ENCODE measurements at places on chromosomes 1 and 21. TPM values are rescaled to one million over a fixed set of nuclear protein-coding genes. Genes with fewer than 3 reads are reported as not detected.

The ADAR gene
- total RNA-seq, result 34.8 TPM

The XCL2 gene
- total RNA-seq, result not detected

The KCNK2 gene
- total RNA-seq, result 0.91 TPM

DNA sequence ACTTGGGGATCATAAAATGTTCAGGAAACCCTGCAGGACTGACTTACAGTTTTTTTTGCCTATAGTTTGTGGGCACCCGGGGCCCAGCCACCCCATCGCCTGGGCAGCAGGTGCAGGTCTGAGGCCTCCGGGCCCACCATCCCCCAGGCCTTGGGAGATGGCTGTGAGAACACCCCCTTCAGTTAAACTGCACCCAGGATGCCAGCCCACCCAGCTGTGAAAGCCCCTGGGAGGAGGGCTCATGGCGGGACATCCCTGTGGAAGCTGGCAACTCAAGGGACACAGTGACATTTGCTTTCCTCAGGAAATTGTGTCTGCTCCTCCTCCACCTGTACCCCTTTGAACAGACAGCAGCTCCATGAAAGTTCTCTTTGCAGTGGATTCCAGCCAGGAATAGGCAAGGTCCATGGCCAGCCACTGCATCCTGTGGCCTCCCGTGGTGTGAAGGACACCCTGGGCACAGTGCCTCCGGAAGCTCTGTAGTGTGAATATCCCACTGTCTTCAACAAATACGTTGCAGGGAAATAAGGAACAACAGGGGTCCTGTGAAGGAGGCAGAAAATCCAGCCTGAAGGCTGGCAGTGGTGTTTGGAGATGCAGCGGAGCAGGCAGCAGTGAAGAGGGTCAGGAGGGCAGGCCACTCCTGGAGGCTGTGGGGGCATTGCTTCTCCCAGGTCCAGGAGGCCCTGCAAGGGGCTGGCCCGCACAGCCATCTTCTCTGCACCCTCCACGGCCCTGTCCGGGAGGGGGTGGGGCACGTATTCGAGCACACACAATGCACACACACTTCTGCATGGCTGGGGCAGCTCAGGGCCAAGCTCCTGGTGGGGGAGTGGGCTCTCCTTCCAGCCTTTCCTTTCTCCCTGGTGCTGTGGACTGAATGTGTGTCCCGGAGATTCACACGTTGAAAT is 2.1 kb upstream of the OBSCN start:
- no peak for DNase-seq
- H3K4me1 ChIP-seq, result peaks cover 32% of the 10 kb centered on the region
- no peaks in the 10 kb centered on the region for H3K36me3 ChIP-seq

GRCh38 chr1:79151006-79151796 is 144.7 kb upstream of the ADGRL4 start:
- no peak overlapping the region for H3K4me3 ChIP-seq
- H3K27ac ChIP-seq, result no peak overlapping the region
- no peak for DNase-seq
- no peaks in the 10 kb centered on the region for H3K4me1 ChIP-seq
- H3K36me3 ChIP-seq, result no peaks in the 10 kb centered on the region

DNA sequence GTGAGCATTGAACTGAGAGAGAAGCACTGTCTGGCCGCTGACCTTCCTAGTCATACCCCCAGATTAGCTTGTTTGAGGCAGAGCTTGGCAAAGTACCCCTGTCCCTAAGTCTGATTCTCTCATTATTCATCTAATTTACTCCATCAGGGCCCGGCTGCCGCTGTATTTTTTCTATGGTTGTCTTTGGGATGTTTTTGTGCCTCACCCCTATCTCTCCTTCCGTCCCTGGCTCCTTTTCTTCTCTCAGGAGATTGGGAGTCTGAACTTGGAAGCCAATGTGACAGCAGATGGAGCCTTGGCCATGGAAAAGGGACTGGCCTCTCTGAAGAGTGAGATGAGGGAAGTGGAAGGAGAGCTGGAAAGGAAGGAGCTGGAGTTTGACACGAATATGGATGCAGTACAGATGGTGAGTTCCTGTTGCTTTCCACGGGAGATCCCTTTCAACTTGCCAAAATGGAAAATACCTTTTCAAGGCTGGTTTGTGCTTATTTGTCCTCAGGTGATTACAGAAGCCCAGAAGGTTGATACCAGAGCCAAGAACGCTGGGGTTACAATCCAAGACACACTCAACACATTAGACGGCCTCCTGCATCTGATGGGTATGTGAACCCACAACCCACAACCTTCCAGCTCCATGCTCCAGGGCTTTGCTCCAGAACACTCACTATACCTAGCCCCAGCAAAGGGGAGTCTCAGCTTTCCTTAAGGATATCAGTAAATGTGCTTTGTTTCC is 53.9 kb downstream of the LAMC2 start:
- H3K36me3 ChIP-seq, result no peaks in the 10 kb centered on the region
- no peaks in the 10 kb centered on the region for H3K27me3 ChIP-seq
- no peaks in the 10 kb centered on the region for H3K4me1 ChIP-seq
- no peak overlapping the region for H3K4me3 ChIP-seq
- peak; percentile 20 for DNase-seq

GRCh38 chr21:42775891-42776290 is 103.4 kb downstream of the WDR4 start:
- no peak for DNase-seq
- no peak overlapping the region for H3K4me3 ChIP-seq
- no peak overlapping the region for H3K27ac ChIP-seq
- H3K36me3 ChIP-seq, result no peaks in the 10 kb centered on the region
- H3K4me1 ChIP-seq, result no peaks in the 10 kb centered on the region

- no peaks in the 10 kb centered on the region for H3K4me1 ChIP-seq
- no peak overlapping the region for H3K27ac ChIP-seq
- no peaks in the 10 kb centered on the region for H3K36me3 ChIP-seq
- H3K4me3 ChIP-seq, result no peak overlapping the region
- no peak for DNase-seq
These were observed 432.8 kb upstream of the CHRM3 start for GRCh38 chr1:238953448-238954010.

DNA sequence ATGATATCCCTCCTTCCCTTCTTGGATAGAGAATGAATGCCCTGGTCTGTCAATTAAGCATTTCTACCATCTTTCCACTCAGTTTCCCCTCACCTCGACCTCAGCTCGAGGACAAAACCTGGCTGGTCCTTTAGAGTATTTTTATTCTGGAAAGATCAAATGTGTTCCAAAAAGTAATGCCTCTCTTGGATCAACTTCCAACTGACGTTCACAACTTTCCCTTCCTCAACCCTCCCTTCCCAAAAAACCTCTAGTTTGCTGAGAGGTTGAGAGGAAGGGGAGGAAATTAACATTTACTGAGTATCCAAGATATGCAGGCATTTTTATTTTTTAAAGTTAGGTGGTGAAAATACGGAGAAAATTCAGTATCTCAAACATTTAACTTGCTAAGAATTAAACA is 182.9 kb downstream of the TGFBR3 start:
- H3K27me3 ChIP-seq, result no peaks in the 10 kb centered on the region
- DNase-seq, result no peak
- H3K27ac ChIP-seq, result no peak overlapping the region
- no peak overlapping the region for H3K4me3 ChIP-seq

- no peak overlapping the region for H3K4me3 ChIP-seq
- no peak overlapping the region for H3K27ac ChIP-seq
- DNase-seq, result no peak
- no peaks in the 10 kb centered on the region for H3K4me1 ChIP-seq
These were observed 265.9 kb upstream of the FAM78B start for GRCh38 chr1:166432655-166433054.

Measured in psoas muscle (tissue), 8 donors.